Muscle of arm (tissue), 14 donors: ENCODE measurements at places on chromosomes 5 and 9. TPM values are rescaled to one million over a fixed set of nuclear protein-coding genes. Genes with fewer than 3 reads are reported as not detected.

- DNase-seq = no peak
These were observed 574.2 kb downstream of the RAB3C start for GRCh38 chr5:59157068-59157467.

- no peak for DNase-seq
These were observed 207.9 kb downstream of the GDNF start for GRCh38 chr5:37631939-37632338.

GRCh38 chr5:24208686-24209106, 436.1 kb downstream of the CDH10 start:
- DNase-seq = no peak

MARCHF3 gene
- 10.4 TPM for polyA plus RNA-seq

- no peak for DNase-seq
These were observed 136.5 kb upstream of the RAI14 start for GRCh38 chr5:34519489-34520220.

GRCh38 chr5:168651648-168652047, 72.5 kb upstream of the PANK3 start:
- no peak for DNase-seq

DNA sequence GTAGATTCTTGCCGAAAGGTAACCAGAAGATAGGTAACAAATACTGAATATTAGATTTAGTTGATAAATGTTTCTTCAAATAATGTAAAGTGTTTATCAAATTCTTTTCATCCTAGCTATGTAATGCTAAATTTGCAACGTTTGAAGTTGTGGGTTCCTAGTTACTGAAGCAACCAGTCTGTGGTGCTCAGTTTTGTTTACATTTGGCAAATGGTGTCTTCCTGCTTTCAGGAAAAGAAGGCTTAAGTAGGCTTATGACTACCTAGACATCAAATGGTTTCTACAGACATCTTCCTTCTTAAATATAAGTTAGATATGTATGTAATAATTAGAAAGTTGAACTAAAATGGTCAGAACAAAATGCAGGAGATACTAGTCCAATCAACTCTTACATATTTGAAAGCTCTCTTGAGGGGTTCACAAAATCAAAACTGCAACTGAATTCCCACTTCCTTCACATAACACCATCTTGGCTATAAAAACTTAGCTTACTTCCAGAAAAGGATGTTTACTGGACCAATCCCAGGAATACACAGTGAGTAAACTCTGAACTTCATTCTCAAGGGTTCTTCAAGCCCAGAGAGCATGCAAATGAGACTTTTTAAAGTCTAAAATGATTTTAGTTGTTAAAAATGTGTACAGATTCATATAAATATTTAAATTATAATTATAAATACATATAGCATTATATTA, 125.7 kb upstream of the ITGA1 start:
- DNase-seq = peak; percentile 38

- no peak for DNase-seq
These were observed 2.8 kb upstream of the TEX10 start for GRCh38 chr9:100355561-100355960.

GNA14 gene
- not detected for polyA plus RNA-seq

SVEP1 gene
- polyA plus RNA-seq = 20.9 TPM

DNA sequence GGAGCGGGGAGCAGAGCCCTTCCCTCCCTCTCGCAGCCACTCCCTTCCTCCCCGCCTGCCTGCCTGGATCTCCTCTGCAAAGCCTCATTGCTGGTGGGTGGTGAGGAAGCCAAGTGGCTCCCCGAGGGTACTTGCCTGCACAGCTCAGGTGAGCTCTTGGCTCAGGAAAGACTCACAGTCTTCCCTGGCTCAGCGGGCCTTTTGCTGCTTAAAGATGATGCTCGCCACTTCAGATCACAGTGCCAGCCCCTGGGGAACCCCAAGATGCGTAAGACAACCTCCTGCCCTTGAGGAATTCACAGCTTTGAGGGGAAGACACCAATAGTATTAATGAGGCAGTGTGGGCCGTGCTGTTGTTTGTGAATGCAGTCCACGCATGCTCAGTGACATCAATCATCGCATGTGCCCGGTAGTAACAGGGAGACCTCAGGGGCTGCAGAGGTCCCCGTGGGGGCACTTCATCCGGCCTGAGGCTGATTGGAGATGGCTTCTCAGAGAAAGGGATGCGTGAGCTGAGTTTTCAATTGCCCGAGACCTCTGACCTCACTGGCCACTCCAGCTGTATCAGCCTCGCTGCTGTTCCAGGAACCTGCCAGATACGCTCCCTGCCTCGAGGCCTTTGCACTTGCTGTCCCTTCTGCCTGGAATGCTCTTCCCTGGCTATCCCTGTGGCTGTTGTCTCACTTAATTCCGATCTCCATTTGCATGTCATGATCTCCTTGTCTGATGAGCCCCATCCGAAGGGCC, 36.8 kb downstream of the ERGIC1 start:
- DNase-seq = no peak

OSMR gene
- polyA plus RNA-seq = 6.7 TPM

GRCh38 chr5:68490406-68490805, 274.9 kb downstream of the PIK3R1 start:
- DNase-seq = no peak

- no peak for DNase-seq
These were observed 535.5 kb upstream of the GRIN3A start for GRCh38 chr9:102273952-102274351.

- DNase-seq = no peak
These were observed 368.5 kb downstream of the GABRG2 start for GRCh38 chr5:162436055-162436454.

IL5 gene
- not detected for polyA plus RNA-seq

DNA sequence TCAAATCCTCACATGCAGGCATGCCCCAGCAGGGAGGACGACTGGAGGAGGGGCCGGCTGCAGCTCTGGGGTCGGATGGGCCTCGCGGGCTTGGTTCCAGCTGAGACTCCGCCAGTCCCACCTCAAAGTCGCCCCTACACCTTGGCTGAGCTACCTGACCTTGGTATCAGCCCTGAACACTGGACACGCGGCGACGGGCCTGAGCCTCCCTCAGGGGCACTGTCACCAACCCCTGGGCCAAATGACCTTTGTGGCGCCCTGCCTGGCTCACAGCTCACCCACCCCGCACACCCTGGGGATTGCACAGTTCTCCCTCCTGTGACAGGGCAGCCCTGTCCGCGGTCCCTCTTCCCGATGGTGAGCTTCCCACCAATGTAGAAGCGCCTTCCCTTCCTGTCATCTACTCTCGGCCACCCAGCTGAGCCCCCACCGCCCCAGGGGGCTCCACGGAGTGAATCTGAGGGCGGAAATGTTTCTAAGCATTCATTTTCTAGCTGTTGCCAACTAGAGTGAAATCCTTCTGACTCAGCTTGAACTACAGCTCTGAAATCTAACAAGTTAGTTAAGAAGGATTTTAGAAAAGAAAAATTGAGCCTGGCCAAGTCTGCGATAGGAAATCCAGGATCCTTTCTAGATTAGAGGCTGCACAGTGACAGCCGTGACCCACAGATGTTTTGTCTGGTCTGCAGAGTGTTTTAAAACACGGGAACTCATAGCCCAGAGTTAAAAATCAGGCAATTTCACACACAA, 138.9 kb upstream of the PHYKPL start:
- peak; percentile 22 for DNase-seq

MYO10 gene
- polyA plus RNA-seq = 40.0 TPM

- DNase-seq = no peak
These were observed 58.5 kb downstream of the KCNIP1 start for GRCh38 chr5:170562166-170562874.

NEK6 gene
- polyA plus RNA-seq = not detected

- no peak for DNase-seq
These were observed 48.7 kb upstream of the PSD2 start for GRCh38 chr5:139746691-139747582.

NTNG2 gene
- polyA plus RNA-seq = 0.11 TPM

CFAP157 gene
- polyA plus RNA-seq = 0.89 TPM

COL23A1 gene
- 6.2 TPM for polyA plus RNA-seq

GRCh38 chr5:9212605-9213004, 333.3 kb downstream of the SEMA5A start:
- no peak for DNase-seq

GRCh38 chr9:113887436-113887835, 11.3 kb downstream of the ZNF618 start:
- no peak for DNase-seq

LHX3 gene
- polyA plus RNA-seq = not detected

GRCh38 chr5:158701406-158702177, 398.1 kb downstream of the EBF1 start:
- no peak for DNase-seq

DNA sequence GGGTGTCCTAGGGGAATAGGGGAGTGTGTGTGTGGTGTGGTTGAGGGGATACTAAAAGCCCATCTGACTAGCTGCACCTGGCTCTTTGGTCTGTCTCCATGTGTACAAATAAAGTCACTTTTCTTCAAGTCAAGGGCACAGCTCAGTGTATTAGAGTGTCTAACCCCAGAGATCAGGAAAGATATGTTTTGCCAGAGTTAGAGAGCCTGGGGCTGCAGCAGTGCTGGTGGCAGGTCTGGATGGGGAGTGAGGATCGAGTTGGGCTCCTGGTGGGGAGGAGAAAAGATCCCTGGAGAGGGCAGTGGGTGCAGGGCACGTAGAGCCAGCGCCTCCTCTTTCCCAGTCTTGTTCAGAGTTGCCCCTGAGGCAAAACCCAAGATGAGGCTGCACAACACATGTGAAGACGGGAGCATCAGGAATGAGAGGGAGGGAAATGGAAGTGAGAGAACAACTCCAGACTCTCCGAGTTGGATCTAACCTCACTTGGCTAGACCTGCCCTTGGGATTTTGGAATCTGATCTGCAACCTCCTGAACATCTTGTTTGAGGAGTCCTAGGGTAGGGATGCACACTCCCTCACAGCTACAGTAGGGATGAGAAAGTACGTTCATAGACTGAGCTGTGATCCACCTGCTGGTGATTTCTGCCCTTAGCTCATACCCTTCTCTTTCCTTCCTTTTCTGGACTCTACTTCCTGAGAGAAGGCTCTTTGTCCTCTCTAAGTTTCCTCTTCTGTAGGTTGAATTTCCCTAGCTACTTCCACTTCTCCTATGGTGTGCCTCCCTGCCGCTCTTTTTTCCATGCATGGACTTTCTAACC, 309.9 kb downstream of the ZSWIM6 start:
- DNase-seq = no peak

NIPBL gene
- polyA plus RNA-seq = 49.2 TPM

SUSD1 gene
- polyA plus RNA-seq = 8.0 TPM

- DNase-seq = no peak
These were observed 50.2 kb upstream of the TLX3 start for GRCh38 chr5:171258737-171259415.

S100Z gene
- polyA plus RNA-seq = 0.22 TPM

DNA sequence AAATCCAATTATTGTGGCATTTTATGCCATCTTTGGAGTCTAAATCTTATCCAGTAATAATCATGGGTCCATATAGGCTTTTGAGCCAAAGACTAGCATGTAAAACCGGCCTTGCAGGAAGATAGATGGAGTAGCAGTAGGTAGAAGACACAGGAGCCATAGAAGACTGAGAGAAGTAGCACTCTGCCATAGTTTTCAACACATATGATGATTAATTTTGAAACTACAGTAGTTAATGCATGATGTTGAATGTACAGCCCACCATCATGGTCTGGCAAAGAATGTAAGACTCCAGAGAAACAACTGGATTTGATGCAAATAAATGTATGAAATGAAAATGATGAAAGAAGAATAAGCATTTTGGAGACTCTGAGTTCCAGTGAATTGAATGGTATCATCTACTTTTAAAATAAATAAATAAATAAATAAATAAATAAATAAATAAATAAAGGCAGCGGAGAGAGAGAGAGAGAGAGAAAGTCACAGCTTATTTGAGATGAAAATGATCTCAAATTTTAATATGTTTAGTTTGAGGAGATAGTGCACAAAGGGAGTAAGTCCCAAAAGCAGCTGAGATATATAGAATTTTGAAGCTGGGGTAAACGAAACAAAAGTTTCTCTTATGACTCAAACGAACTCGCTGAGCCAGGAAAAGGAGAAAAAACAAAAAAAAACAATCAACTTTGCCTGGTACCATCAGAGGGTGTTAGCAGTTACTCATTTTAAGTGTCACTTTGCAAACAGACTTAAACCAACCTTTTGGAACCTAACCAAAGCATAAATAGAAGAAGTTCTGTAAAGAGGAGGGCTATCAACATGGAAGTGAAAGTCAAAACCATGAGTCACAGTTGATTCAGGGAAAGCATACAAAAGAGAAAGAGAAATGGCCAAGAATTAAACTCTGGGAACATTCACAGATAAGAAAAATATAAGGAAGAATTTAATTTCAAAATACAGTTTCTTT, 388.7 kb downstream of the CETN3 start:
- DNase-seq = peak; percentile 7

- DNase-seq = no peak
These were observed 132.4 kb downstream of the HACD4 start for GRCh38 chr9:20898885-20899554.

UBAC1 gene
- 43.2 TPM for polyA plus RNA-seq

GRCh38 chr5:95858023-95858461, 35.5 kb upstream of the GLRX start:
- DNase-seq = no peak

FRRS1L gene
- polyA plus RNA-seq = 2.3 TPM

DNA sequence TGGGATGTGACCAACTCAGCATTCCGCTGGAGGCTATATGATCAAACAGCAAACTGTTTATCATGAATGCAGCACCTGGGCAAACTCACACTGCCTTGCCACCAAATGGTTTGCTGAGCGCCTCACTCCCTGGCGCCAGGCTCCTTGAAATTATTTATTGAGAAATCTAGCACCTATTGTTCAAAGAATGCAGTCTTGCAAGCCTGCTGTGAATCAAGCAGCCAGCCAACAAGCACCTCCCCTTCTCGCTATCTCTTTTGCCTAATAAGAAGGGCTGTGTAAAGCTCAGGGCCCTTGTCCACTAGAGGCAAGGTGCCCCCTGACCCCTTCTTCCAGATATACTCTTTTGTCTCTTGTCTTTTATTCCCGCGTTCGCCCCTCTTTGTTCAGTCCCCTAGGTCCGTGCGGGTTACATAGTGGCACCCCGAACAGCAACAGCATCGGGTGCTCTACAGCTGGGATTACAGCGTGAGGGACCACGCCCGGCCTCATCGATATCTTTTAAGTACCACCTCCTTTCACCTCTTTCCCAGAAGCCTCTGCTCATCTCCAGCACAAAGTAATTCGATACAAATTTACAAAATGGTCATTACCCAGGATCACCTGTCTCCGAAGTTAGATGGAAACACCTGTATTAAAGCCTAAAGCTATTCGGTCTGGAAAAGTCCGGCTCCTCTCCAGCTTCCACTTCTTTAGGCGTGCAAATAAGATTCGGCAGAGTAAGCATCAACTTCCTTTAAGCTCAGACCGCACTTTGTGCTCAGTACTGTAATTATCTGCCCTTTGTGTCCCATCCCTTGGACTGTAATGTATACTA, 896 bp downstream of the RIGI start:
- DNase-seq = no peak

- DNase-seq = no peak
These were observed 103.0 kb upstream of the MAMDC2 start for GRCh38 chr9:69940674-69941073.

GRCh38 chr9:110601098-110601497, 21.6 kb upstream of the SVEP1 start:
- DNase-seq = no peak

CHSY3 gene
- 4.7 TPM for polyA plus RNA-seq

PCDHB4 gene
- polyA plus RNA-seq = 2.9 TPM

PDZD2 gene
- 5.9 TPM for polyA plus RNA-seq
